ENCODE measurements at places on chromosomes 1 and 21. TPM values are rescaled to one million over a fixed set of nuclear protein-coding genes. Genes with fewer than 3 reads are reported as not detected.

The DPT gene
- total RNA-seq, result 25.8 TPM

The SRGAP2B gene
- 9.9 TPM for total RNA-seq

The SUCO gene
- 17.9 TPM for total RNA-seq

The OR2AK2 gene
- not detected for total RNA-seq

The AADACL3 gene
- not detected for total RNA-seq
